ENCODE measurements at places on chromosomes 11 and 22.

GRCh38 chr11:128492461-128492860, 94.9 kb downstream of the ETS1 start:
- DNase-seq, result no peak

DNA sequence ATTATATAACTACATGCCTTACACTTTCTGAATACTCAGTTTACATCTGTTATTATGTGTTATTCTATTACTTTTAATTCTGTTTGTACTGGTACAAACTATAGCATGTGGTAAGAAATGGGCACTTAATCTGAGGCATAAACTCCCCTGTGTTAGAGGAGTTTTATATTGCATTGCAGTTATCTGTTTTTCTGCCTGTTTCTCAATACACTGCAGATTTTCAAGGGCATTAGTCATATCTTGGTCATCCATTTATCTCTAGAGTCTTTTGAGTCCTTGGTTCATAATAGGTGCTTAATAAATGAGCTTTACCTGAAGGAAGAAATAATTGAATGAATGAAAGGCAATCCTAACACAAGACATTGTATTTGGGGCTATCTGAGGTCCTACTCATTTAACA, 182.9 kb upstream of the CTSC start:
- no peak for DNase-seq

DNA sequence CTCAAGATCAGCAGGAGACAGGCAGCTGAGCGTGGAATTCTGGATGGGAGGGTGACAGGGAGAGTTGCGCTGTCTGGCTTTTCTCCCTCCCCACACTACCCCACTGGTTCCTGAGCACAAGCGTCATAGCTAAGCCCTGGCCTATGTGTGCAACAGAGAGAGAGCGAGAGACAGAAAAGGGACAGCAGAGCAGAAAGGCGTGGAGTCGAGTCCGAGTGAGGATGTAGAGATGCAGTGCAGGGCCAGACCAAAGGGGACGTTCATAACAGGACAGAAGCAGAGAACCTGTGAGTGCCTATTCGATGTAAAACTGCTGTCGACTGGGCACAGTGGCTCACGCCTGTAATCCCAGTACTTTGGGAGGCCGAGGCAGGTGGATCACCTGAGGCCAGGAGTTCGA, 94.0 kb upstream of the TMEM45B start:
- DNase-seq, result no peak

- DNase-seq, result no peak
These were observed 28.5 kb downstream of the BTBD10 start for GRCh38 chr11:13434247-13435205.

- no peak for DNase-seq
These were observed 87.1 kb downstream of the MYEOV start for GRCh38 chr11:69380921-69381581.

GRCh38 chr11:9950462-9950861, 286.6 kb downstream of the SWAP70 start:
- no peak for DNase-seq

- DNase-seq, result no peak
These were observed 66.1 kb downstream of the SLC36A4 start for GRCh38 chr11:93131709-93132108.

DNA sequence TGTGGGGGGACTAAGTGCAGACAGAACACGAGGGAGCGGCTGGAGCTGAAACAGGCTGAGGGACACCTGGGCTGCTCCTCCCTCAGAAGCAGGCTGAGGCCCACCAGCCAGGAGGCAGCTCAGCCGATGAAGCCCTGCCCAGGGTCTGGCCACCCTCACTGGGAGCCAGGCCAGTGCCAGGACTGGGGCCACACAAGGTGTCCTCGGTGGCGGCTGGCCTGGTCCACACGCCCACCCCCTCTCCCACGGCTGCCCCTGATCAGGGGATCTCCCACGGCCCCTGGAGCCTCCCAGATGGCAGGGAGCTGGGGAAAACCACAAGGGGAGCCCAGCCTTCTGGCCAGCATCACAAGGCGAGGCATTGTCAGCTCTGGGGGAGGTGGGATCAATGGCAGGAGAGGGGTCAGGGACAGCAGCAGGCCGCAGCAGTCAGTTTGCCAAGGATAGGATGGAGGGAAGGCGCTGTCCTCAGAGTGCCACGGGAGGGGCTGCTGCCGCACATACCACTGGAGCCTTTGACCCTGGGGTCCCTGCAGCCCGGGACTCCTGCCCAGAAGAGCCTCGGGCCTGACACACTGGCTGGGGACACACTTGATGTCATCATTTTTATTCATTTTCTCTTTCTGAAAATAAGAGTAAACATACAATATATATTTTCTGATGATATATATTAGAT, 11.7 kb upstream of the RASL10A start:
- peak; percentile 48 for DNase-seq

DNA sequence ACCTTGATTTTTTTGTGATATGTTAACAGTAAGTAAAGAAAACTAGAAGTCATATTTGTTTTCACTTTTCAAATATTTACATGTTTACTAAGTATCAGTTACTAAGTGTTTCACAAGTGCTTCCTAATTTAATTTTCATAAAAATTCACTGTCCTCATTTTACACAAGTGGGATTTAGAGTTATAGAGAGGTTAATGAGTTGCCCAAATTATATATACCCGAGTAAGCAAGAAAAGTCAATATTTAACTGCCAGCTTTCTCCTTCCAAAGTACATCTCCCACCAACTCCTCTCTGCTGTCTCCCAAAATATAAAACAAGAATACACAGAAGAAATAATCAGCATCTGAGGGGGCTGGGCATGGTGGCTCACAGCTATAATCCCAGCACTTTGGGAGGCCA, 896.7 kb upstream of the ANO3 start:
- no peak for DNase-seq

DNA sequence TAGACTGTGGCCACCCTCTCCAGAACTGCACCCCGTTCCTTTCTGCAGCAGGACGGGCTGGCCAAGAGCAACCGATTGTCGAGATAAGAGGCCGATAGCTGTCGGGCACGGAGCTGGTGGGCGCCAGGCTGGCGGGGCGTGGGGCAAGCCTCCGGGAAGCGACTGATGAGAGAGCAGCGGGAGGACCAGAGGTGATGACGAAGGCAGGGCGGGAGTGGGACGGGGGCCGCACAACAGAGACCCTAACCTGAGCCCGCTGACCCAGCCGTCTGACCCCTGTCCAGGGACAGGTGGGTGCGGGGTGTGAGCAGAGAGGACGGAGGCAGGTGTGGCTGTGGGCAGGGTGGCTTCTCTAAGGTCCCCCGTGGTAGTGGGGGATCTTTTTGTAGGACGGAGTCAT, 7.3 kb upstream of the BRSK2 start:
- DNase-seq, result no peak

DNA sequence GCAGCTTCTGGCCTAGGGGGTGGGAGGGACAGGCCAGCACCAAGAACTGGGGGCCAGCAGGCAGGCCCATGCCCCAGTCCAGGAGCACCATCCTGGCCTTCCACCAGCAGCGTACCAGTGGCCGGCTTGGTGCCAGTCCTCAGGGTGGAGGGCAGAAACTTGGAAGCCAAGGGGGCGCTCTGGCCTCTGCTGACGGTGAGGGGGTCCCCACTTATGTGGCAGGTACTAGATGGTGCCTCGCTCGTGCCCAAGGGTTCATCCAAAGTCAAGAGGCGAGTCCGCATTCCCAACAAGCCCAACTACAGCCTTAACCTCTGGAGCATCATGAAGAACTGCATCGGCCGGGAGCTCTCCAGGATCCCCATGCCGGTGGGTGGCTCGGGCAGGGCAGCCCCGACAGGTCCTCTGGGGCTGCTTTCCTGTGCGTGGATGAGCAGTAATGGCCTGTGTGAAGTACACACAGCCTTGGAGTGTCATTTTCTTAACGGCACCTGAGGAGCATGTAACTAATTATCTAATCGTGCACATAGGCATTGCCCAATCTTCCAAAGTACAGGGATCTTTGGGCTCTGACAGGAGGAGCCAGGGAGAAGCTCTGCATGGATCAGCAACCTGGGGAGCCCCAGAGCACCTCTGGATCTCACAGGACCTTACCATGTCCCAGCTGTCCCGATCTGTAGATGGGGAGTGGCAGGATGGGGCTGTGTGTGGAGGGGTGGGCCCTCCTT, 79.1 kb downstream of the MORC2 start:
- DNase-seq, result no peak

GRCh38 chr11:125245299-125245698, 80.7 kb downstream of the PKNOX2 start:
- no peak for DNase-seq

DNA sequence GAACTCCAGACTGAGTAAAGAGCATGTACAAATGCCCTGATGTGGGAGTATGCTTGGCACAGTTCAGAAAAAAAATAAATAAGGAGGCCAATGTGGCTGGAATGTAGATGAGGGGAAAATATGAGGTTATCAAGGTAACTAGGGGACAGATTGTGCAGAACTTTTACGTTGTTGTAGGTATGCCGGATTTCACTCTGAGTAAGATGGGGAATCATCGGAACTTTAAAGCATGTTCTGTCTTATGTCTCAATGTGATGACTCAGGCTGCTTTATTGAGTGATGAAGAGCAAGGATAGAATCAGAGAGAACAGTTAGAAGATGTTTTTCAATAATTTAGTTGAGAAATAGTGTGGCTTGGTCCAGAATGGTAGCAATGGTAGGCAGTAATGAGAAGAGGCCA, 130.4 kb downstream of the C11orf87 start:
- no peak for DNase-seq

DNA sequence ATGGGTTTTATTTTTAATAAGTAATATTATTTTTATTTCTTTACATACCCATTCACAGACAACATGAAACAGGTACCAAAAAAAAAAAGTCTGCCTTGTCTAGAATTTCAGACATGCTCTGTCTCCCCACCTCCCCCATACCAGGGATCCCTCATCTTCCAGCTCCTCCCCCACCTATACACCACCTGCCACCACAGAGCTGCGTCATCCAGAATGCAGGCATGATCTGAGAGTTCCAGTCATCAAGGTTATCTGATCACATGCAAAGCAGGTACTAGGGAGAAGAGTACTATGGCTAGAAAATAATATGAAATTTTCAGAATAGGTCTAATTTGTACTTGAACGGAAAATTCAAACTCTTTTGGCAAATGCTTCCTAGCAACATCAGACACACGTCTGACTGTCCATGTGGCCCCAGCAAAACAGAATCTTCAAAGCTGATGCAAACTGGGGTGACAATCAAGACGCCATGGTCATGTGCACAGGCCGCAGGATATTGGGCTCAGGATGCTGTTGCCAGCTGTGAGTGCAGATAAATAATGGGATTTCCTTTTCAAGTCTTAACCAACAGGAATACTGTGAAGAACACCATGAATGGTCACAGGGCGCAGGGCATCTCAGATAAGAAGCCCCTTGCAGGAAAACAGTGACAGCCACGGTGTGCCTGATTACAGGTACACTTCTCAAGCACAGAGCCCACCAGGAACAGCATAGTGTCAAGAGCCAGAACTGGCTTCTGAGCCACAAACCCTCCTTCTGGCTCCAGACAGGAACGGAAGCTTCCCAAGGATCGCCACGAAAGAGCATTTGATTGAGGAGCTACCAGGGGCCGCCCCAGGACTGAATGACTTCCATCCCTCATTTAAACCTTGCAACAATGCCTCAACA, 169.5 kb downstream of the EFCAB6 start:
- no peak for DNase-seq

GRCh38 chr11:92828556-92828955, 140.9 kb upstream of the MTNR1B start:
- no peak for DNase-seq

DNA sequence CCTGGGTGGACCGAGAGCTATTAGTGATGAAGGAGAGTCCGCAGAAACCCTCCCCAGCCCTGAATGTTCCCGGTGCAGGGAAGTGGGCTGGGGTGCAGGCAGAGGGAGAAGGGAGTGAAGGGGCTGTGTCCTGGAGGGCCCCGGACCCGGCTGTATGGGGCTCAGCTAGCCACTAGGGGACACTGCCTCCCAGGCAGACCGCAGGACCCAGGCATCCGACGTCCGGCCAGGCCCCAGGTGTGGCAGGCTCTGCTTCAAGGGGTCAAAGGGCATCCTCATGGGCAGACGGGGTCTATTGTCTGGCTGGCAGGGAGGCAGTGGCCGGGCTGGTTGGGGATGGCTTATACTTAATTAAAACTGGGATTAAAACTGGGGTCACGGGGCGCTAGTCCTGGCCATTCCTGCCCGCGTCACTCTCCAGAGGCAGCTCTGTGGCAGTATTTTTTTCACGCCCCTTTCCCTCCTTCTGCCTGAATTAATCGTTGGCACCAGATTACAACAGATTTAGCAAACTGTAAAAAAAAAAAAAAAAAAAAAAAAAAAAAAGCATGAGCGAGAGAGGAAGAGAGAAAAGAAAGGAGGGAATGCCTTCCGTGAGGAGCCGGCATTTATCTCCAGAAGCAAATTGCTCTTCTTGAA, 5.1 kb downstream of the FLRT1 start:
- no peak for DNase-seq

DNA sequence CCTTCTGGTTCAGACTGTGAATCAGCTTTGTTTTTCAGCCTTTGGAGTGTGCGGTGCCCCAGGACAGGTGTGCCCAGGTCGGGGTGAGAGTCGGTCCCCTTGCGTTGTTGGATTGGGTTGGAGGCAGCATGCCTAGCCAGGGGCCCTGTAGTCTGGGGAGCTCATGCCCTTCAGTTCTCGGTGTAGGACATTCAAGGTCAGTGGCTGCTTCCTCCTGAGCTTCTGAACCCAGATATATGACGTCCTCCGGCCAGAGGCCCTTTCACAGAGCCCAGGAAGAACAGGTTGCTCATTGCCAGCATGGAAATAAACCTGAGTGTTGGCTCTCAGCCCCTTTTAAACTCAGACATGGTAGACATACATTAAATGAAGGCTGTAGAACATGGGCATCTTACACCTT, 2.7 kb downstream of the CSRP3 start:
- no peak for DNase-seq

DNA sequence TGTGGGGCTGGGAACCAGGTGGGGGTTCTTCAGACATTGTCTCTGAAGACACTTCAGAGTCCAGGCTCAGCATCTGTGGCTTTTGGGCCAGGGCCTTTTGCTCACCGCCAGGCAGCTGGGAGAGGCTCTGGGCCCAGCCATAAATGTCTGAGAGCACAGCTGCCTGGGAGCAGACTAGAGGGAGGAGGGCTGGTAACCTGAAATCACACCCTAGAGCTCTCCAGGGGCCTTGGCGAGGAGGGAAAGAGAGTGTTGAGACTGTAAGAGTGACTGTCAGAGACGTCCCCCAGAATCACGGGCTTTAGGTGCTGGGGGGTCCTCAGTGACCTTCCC, 4.1 kb downstream of the TRABD start:
- DNase-seq, result no peak

GRCh38 chr11:57459164-57460021, 935 bp upstream of the RTN4RL2 start:
- no peak for DNase-seq

DNA sequence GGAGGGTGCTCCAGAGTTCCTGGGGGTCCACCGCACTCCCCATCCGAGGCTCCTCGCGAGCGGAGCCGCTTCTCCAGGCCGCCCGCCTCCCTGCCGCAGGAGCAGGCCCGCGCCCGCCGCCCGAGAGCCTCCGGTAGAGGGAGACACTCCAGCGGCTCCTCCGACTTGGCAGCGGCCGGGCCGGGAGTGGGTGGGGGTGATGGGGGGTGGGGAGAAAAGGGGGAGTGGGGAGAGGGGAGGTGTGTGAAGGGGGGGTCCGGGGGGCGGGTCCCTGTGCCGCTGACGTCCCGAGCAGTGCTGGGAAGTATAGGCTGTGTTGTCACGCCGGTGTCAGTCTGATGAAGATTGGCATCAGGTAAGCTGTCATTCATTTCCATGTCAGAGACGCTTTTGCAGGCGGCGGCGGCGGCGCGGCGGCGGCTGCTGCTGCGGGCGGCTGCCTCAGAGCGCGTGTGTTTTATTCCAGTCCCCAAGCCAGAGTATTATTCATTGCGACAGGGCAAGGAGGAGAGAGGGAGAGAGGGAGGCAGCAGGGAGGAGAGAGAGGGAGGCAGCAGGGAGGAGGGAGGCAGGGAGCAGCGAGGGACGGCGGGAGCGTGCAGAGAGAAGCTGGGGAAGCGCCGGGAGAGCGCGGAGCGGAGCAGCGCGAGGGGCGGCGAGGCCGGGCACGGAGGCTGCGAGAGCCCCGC, at the start of gene PKNOX2:
Gene PKNOX2 (plus strand): TSS at position 330 of the 689 bp plus-strand sequence. CDS start 186,555 bp downstream, outside the sequence.
- DNase-seq, result peak; percentile 82
